ENCODE measurements at places on chromosomes 1 and 21. TPM values are rescaled to one million over a fixed set of nuclear protein-coding genes. Genes with fewer than 3 reads are reported as not detected.

CFHR3 gene
- polyA plus RNA-seq, result 0.67 TPM

LRRC39 gene
- polyA plus RNA-seq, result 3.8 TPM

FCER1G gene
- 22.0 TPM for polyA plus RNA-seq

PROX1 gene
- 8.7 TPM for polyA plus RNA-seq

CYYR1 gene
- polyA plus RNA-seq, result 88.0 TPM
